ENCODE measurements at places on chromosomes 3 and 15. TPM values are rescaled to one million over a fixed set of nuclear protein-coding genes. Genes with fewer than 3 reads are reported as not detected.

ERC2 gene
- 0.18 TPM for total RNA-seq

DNAH12 gene
- not detected for total RNA-seq

SCG5 gene
- total RNA-seq = 1.2 TPM

GRAMD2A gene
- not detected for total RNA-seq

A4GNT gene
- not detected for total RNA-seq

IQCF5 gene
- not detected for total RNA-seq

MASP1 gene
- total RNA-seq = not detected

- peak; percentile 8 for DNase-seq
- no peak overlapping the region for H3K27ac ChIP-seq
- no peak overlapping the region for H3K4me3 ChIP-seq
- no peaks in the 10 kb centered on the region for H3K36me3 ChIP-seq
- H3K27me3 ChIP-seq = no peaks in the 10 kb centered on the region
Measured at GRCh38 chr3:188133646-188134045, 20.3 kb upstream of the LPP start.

DNA sequence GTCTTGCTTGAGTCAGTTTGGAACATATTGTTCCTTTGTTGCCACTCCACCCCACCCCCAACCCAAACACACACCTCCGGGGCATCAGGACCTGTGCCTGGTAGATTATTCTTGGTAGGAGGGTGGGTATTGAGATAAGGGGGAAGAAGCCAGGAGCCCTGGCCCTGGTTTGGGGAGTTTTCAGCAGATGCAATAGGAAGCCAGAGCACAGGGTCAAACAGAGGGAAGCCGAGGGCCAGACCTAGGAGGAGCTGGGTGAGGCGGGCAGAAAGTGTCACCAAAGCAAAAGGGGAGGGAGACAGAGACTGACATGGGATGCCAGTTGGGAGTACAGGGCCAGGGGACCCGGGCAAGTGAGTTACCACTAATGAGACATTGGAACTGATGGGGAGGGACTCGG, 163.1 kb downstream of the RPLP1 start:
- no peaks in the 10 kb centered on the region for H3K36me3 ChIP-seq
- no peaks in the 10 kb centered on the region for H3K4me1 ChIP-seq
- H3K4me3 ChIP-seq = no peak overlapping the region

GRCh38 chr3:6734395-6734746, 126.5 kb upstream of the GRM7 start:
- H3K4me1 ChIP-seq = no peaks in the 10 kb centered on the region
- no peaks in the 10 kb centered on the region for H3K36me3 ChIP-seq
- DNase-seq = no peak

DNA sequence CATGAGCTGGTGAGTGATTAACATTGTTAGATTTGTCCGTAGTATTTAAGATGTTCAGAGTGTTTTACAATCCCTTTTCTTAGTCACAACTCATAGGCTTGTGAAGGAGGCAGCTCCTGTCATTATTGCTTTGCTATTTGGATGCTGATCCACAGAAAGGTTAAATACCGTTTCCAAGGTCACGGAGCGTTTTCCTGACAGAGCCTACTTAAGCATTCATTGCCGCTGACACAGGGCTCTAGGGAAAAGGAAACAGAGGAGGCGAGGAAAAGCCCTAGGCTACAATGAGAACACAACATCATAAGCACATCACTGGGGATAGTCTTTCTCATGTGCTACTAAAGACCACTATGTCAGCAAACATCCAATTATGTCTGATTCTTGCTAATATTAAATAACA, 38.5 kb upstream of the CPB1 start:
- H3K36me3 ChIP-seq = no peaks in the 10 kb centered on the region
- no peak overlapping the region for H3K27ac ChIP-seq
- H3K4me1 ChIP-seq = no peaks in the 10 kb centered on the region
- peaks cover 1% of the 10 kb centered on the region for H3K27me3 ChIP-seq
- H3K4me3 ChIP-seq = no peak overlapping the region

DNA sequence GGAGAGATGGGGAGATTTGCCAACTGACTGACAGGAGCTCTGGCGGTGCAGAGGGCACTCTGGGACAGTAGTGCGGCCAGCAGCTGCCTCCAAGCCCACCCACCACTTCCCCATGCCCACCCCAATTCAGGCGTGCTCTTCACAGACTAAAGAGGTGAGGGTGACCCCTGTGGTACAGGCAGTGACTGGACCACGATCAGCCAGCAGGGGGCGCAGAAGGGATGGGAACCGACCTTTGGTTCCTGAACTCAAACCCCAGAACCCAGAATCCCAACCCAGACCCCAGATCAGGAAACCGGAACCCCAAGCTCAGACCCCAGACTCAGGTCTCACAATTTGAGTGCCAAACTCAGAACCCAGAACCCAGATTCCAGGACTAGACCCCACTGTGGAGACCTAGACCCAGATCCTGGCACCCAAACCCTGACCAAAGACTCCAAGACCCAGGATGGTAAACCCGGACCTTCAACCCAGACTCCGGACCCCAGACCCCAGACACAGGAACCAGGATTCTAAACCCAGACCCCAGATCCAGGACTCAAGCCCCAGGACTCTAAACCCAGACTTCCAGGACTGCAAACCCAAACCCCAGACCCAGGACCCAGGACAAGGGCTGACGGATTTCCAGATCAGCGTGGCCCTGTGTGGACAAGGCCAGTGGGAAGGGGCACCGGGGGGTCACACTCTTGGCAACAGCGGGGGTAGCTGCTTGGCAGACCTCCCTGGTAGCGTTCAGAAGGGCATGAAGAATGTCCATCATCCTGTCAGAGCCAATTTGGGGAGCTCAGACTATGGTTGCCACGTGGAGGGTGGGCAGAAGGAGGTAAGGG, 3.7 kb upstream of the MYL3 start:
- DNase-seq = peak; percentile 87
- no peak overlapping the region for H3K4me3 ChIP-seq
- no peaks in the 10 kb centered on the region for H3K4me1 ChIP-seq
- no peaks in the 10 kb centered on the region for H3K36me3 ChIP-seq

DNA sequence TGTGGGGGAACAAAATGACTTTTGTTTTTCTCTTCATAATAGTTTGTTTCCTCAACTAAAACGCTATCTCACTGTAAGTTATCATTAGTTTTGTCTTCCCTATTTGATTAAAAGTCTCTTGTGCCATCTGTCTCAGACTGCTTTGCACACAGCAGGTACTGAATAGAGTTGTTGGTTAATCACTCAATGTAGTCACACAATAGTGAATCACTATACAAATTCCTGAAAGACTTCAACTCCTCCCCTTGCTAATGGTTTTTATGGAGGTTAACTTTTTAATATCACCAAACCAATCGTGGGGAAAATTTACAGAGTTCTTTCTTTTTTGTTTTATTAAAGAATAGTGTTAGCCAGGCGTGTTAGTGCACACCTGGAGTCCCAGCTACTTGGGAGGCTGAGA, 2.6 kb upstream of the NGLY1 start:
- peaks cover 34% of the 10 kb centered on the region for H3K36me3 ChIP-seq
- no peak overlapping the region for H3K4me3 ChIP-seq
- H3K27ac ChIP-seq = peak overlapping the region; percentile 43
- peaks cover 50% of the 10 kb centered on the region for H3K4me1 ChIP-seq
- H3K27me3 ChIP-seq = peaks cover 1% of the 10 kb centered on the region

GRCh38 chr3:36546226-36546625, 165.9 kb downstream of the STAC start:
- peak; percentile 2 for DNase-seq
- H3K4me3 ChIP-seq = no peak overlapping the region
- H3K27me3 ChIP-seq = peaks cover 3% of the 10 kb centered on the region
- H3K36me3 ChIP-seq = no peaks in the 10 kb centered on the region

GRCh38 chr3:122295266-122296062, 29.6 kb upstream of the CSTA start:
- no peak overlapping the region for H3K4me3 ChIP-seq
- H3K27me3 ChIP-seq = peaks cover 1% of the 10 kb centered on the region
- H3K4me1 ChIP-seq = peaks cover 20% of the 10 kb centered on the region
- H3K27ac ChIP-seq = no peak overlapping the region
- no peak for DNase-seq

- no peak for DNase-seq
- H3K4me3 ChIP-seq = no peak overlapping the region
- H3K36me3 ChIP-seq = no peaks in the 10 kb centered on the region
- peaks cover 19% of the 10 kb centered on the region for H3K4me1 ChIP-seq
Measured at GRCh38 chr3:112805126-112805525, 41.5 kb downstream of the CD200R1L start.

DNA sequence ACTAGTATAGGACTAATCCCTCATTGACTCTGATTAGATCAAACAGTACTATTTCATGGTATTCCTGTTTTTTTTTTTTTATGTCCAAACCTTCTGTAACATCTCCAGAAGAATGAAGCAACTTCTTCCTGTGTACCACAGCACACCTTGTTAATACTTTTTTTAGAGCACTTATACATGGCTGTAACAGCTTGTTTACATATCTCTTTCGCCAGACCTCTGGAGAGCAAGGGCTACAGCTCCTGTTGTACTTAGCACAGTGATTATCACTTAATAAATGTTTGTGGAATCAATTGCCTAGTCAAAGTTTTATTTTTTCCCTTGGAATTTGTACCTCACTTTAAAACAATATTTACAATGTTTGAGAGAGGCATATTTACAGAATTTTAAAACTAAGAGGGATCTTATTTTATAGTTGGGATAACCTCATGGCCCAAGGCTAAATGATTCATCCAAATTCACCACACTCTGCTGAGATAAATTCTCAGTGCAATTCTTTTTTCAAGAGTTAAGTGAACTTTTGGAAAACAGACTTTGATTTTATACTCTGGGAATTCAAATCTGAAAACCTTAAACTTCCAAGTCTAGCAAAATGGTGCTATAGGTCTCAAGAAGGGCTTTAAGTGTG, 9.2 kb upstream of the GATM start:
- peaks cover 6% of the 10 kb centered on the region for H3K27me3 ChIP-seq
- no peak overlapping the region for H3K27ac ChIP-seq
- peaks cover 4% of the 10 kb centered on the region for H3K4me1 ChIP-seq
- H3K36me3 ChIP-seq = no peaks in the 10 kb centered on the region

- no peak overlapping the region for H3K4me3 ChIP-seq
- DNase-seq = no peak
- H3K36me3 ChIP-seq = no peaks in the 10 kb centered on the region
- H3K4me1 ChIP-seq = no peaks in the 10 kb centered on the region
- peaks cover 5% of the 10 kb centered on the region for H3K27me3 ChIP-seq
Measured at GRCh38 chr15:43287254-43287653, 20.5 kb upstream of the TGM5 start.

- H3K27me3 ChIP-seq = peaks cover 27% of the 10 kb centered on the region
- H3K4me1 ChIP-seq = peaks cover 12% of the 10 kb centered on the region
- H3K36me3 ChIP-seq = no peaks in the 10 kb centered on the region
- peak within 1 kb of the TSS; percentile 82 for H3K4me3 ChIP-seq
Measured at GRCh38 chr3:19147905-19148767, at the start of gene KCNH8. Gene KCNH8, plus strand, starts transcription at chr3:19148510. Its CDS starts 210 bp downstream, at chr3:19148720.

- H3K4me1 ChIP-seq = no peaks in the 10 kb centered on the region
- no peak overlapping the region for H3K27ac ChIP-seq
- H3K27me3 ChIP-seq = peaks cover 2% of the 10 kb centered on the region
- H3K36me3 ChIP-seq = no peaks in the 10 kb centered on the region
Measured at GRCh38 chr3:107441617-107442016, 64.4 kb downstream of the CCDC54 start.

DNA sequence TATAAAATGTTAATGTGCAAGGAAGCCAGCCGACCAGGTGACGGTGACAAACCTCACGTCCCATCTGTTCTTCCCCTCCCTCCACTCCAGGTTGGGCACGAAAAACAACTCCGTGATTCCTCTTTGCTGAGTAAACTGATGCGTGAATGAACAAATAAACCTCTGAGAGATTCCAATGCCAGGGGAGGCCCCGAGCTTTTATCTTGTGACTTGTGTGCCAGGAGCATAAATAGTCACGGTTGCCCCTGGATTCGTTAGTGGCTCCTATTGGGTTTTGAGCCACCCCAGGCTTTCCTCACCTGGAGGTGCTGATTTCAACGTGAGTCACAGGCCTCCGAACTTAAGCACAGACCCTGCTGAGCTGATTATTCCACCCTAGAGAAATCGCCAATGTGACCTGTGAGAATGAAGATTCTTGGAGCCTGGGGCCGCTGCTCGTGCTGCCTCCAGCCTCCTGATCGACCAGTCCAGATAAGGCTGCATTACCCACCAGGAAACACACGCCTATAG, 119.2 kb downstream of the SHQ1 start:
- H3K36me3 ChIP-seq = peaks cover 4% of the 10 kb centered on the region
- DNase-seq = no peak
- no peak overlapping the region for H3K27ac ChIP-seq
- H3K27me3 ChIP-seq = peaks cover 1% of the 10 kb centered on the region

DNA sequence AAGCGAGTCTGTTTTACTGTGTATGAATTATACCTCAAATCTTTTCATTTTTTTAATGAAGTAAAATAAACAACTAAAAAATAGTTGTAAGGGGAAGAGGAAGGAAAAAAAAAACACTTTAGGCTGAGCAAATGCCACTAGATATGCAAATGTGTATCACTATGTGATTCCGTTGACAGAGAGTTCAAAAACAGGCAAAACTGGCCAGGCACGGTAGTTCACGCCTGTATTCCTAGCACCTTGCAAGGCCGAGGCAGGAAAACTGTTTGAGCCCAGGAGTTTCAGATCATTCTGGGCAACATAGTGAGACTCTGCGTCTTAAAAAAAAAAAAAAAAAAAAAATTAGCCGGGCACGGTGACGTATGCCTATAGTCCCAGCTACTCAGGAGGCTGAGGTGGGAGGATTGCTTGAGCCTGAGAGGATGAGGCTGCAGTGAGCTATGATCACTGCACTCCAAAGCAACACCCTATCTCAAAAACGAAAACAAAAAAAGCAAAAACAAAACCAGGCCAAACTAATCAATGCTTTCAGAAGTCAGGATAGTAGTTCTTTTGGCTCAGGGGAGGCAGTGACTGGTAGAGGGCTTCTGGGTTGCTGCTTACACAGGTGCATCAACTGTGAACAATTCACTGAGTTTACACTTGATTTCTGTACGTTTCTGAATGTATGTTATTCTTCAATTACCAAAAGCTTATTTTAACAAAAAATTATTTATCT, 7.4 kb downstream of the PRC1 start:
- H3K4me1 ChIP-seq = peaks cover 10% of the 10 kb centered on the region
- peaks cover 28% of the 10 kb centered on the region for H3K36me3 ChIP-seq
- no peaks in the 10 kb centered on the region for H3K27me3 ChIP-seq
- DNase-seq = no peak
- no peak overlapping the region for H3K27ac ChIP-seq

DNA sequence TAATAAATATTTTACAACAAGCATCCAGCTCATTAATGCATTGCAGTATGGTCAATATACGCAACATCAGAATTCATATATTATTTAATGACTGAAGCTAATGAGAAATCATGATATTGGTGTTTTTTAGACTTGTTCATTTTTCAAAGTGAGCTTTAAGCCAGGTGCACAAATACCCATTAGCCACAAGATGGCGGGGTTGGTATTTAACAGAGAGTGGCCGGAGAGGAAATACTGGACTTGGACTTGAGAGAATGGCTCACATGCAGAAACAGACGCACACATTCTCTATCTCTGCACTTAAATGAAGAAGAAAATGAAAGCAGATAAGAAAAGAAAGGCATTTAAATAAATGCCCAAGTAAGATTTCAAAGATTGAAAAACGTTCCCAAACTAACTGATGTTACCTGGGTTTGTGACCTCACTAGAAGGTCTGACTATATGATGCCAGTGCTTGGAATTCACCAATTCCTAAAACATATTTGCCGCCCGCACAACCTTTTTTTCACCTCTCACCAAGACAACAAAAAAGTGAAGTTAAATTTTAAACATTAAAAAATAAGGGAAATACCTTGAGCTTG, 21.2 kb upstream of the CRBN start:
- no peak overlapping the region for H3K27ac ChIP-seq
- H3K36me3 ChIP-seq = no peaks in the 10 kb centered on the region
- peak; percentile 46 for DNase-seq
- H3K4me1 ChIP-seq = peaks cover 15% of the 10 kb centered on the region

Measured in activated CD8-positive, alpha-beta T cell treated with anti-CD3 and anti-CD28 coated beads for 36 hours (primary cell).